Activated naive CD8-positive, alpha-beta T cell treated with anti-CD3 and anti-CD28 coated beads, Interleukin-2, amount 10 ng/mL, durations not matched to agents 7 days and 5 days (primary cell): ENCODE measurements at places on chromosomes 13 and 19. TPM values are rescaled to one million over a fixed set of nuclear protein-coding genes. Genes with fewer than 3 reads are reported as not detected.

DNA sequence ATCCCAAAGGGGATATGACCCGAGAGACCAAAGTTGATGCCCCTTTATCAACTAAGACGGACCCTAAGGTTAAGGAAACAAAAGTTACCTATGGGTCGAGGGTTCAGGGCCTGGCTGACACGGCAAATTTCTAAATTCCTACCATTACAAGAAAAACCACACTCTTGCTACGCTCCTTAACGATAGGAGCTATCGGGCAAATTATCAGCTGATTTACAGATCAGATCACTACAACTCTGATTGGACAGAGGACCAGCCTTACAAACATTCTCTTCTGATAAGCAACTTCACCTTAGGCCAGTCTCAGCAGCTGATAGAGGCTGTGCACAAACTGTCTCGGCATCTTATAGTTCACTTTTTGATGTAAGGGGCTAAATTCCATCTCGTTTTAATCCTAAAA lies 117.9 kb downstream of the KCTD15 start:
- peaks cover 6% of the 10 kb centered on the region for H3K27me3 ChIP-seq
- H3K36me3 ChIP-seq: no peaks in the 10 kb centered on the region
- H3K4me3 ChIP-seq: no peak overlapping the region
- no peaks in the 10 kb centered on the region for H3K4me1 ChIP-seq
- DNase-seq: no peak

DNA sequence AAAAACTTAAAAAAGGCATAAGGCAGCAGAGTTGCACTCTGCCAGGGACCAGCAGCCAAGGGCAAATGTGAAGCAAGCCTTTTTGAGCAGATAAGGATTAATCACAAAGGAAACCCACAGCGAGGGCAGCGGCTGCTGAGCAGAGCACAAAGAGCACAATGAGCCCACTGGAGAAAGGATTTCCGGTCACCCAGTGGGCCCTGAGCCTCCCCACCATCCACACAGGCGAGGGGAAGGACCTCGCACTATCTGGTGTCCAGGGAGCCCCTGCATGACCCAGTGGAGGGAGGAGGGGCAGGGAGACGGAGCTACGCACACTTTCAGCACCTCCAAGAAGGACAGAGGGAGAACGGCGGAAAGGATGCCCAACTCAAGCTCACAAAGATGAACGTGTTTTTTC lies 40.0 kb downstream of the COL4A1 start:
- H3K4me3 ChIP-seq: no peak overlapping the region
- H3K27me3 ChIP-seq: peaks cover 16% of the 10 kb centered on the region
- H3K36me3 ChIP-seq: no peaks in the 10 kb centered on the region
- DNase-seq: no peak
- H3K27ac ChIP-seq: no peak overlapping the region

The PRKACA gene
- 66.9 TPM for total RNA-seq

GRCh38 chr13:75391432-75392100 lies 90.4 kb downstream of the TBC1D4 start:
- no peak for DNase-seq
- no peak overlapping the region for H3K27ac ChIP-seq
- H3K4me1 ChIP-seq: no peaks in the 10 kb centered on the region
- no peak overlapping the region for H3K4me3 ChIP-seq
- H3K27me3 ChIP-seq: no peaks in the 10 kb centered on the region

GRCh38 chr13:111906816-111907215 lies 160.1 kb upstream of the SOX1 start:
- no peaks in the 10 kb centered on the region for H3K27me3 ChIP-seq
- no peak overlapping the region for H3K27ac ChIP-seq
- no peak for DNase-seq
- H3K4me3 ChIP-seq: no peak overlapping the region
- H3K4me1 ChIP-seq: no peaks in the 10 kb centered on the region

DNA sequence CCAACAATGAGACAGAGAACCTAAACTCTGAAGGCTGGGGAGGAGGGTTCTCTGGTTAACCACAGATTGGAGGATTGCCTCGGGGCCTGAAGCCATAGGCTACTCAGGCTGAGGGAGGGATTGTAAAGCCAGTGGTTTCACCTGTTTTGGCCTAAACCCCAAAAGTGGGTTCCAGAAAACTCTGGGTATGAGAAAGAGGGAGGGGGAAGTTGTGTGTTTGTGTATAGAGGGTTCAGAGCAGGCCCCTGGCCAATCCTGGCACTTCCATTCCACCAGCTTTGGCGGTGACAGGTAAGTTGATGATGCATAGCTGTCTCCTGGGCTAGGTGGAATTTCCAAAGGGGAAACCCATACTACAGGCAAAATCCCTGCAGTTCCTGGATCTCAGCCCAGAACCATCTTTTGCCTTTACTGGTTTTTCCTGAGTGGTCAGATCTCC lies 13.5 kb upstream of the CCDC97 start:
- peaks cover 67% of the 10 kb centered on the region for H3K4me1 ChIP-seq
- peaks cover 54% of the 10 kb centered on the region for H3K36me3 ChIP-seq
- H3K4me3 ChIP-seq: no peak overlapping the region
- no peak for DNase-seq
- no peaks in the 10 kb centered on the region for H3K27me3 ChIP-seq
